G401 (cell line): ENCODE measurements at places on chromosomes 7 and 10. TPM values are rescaled to one million over a fixed set of nuclear protein-coding genes. Genes with fewer than 3 reads are reported as not detected.

Gene TMEM273
- total RNA-seq, result not detected in 2 replicates

Gene ASIC3
- not detected in 2 replicates for total RNA-seq

Gene RNF32
- 2.2 and 2.3 TPM in 2 replicates for total RNA-seq

Gene SCRN1
- 77.4 and 101 TPM in 2 replicates for total RNA-seq

Gene COL13A1
- 0.17 TPM in 1 of 2 replicates, not detected in the other for total RNA-seq

Gene SPDYE11
- total RNA-seq, result not detected in 2 replicates

Gene MDFIC
- total RNA-seq, result 0.06 TPM in 1 of 2 replicates, not detected in the other

Gene NEURL1
- 0.68 and 0.95 TPM in 2 replicates for total RNA-seq

Gene AUTS2
- total RNA-seq, result 0.06 and 4.4 TPM in 2 replicates

DNA sequence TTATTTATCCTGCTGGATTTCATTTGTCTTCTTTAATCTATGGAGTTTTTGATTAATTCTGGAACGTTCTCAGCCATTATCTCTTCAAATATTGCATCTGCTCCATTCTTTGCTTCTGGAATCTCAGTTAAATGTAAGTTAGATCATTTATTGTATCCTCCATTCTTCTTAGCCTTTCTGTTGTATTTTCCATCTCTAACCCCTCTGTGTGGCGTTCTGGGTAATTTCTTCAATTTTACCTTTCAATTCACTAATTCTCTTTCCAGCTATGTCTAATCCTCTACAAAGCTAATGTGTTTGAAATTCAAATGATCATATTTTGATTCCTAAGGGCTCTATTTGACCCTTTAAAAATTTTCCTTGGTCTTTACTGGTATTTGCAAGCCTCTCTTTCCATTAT is 92.4 kb downstream of the CDH23 start:
- no peak for DNase-seq

DNA sequence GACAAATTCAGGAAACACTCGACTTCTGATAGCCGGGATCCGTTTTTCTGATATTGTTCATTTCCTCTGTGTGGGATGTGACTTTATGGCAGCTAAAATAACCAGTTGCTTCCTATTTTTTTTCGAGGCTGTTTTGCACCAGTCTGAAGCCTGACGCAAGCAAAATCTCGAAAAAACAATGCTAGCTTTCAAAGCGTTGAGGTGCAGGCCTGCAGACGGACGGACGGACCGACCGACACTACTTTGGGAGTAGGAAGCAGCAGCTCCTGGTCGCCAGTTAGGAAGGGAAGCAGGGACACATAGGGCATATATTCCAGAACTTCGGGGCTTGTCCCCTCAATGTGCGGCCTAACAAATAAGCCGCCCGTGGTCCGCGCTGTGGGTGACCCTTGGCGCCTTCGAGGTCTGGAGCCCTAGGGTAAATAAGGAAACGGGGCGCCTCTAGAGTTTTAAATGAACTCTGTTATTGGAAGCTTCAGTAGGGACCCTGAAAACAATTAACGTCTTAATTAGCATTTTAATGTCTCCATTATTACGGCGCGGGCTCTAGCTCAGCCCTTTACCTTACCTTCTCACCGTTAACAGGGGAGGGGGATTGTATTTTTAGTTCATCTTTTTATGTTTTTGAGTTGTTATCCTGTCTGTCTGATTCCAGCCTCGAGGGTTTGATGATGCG is 1.3 kb downstream of the HHEX start:
- no peak for DNase-seq

DNA sequence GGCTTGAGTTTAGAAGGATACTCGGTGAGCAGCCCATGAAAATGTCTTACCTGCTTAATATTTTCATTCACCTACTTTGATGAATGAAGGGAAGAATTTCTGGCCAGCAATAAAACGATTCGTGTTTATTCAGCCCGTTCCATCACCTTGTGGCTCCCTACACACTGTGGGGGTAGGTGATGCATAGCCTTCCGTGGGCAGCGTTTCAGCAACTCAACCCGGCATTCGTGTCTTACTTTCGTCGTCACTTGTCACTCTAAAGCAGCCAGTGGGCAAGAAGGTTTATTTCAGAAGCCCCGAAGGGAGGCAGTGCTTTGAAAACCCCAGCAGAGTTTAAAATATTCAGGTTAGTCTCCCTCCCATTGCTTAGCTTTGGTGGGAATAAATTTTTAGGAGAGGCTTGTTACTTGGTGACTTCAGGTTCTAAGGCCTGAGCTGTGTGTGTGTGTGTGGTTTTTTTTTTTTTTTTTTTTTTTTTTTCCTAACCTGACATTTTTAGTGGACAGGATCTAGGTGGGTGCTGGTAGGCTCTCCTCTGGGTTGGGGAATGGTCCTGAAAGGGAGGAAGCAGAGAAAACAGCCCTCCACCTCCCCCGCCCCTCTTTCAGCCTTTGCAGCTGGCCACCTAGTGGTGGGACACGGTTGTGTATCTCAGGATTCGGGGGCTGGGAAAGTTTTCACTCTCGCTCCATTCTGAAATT is 1.8 kb downstream of the GRK5 start:
- DNase-seq, result peak; percentile 70

- peak; percentile 69 for DNase-seq
Measured at GRCh38 chr7:100088621-100089457, at the start of gene COPS6. TSS of gene COPS6 (plus strand) at chr7:100088969. CDS start at chr7:100088991, 22 bp downstream.

GRCh38 chr7:25399000-25399750 is 170.9 kb upstream of the NPVF start:
- DNase-seq, result no peak

GRCh38 chr10:101814466-101815071 is 3.7 kb downstream of the OGA start:
- no peak for DNase-seq

DNA sequence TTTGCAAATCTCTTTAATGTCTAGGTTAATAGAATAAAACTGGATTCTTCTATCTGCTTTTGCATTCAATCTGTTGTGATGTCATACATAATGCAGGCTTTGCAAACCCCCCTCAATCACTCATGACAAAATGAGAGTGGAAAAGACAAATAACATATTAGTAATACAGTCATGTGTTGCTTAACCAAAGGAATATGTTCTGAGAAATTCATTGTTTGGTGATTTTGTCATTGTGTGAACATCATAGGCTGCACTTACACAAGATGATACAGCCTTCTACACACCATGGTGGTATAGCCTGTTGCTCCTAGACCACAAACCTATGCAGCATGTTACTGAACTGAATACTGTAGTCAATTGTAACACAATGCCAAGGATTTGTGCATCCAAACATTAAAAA is 87.3 kb upstream of the SEC61G start:
- DNase-seq, result no peak

GRCh38 chr7:28790467-28790866 is 167.7 kb downstream of the TRIL start:
- DNase-seq, result no peak

DNA sequence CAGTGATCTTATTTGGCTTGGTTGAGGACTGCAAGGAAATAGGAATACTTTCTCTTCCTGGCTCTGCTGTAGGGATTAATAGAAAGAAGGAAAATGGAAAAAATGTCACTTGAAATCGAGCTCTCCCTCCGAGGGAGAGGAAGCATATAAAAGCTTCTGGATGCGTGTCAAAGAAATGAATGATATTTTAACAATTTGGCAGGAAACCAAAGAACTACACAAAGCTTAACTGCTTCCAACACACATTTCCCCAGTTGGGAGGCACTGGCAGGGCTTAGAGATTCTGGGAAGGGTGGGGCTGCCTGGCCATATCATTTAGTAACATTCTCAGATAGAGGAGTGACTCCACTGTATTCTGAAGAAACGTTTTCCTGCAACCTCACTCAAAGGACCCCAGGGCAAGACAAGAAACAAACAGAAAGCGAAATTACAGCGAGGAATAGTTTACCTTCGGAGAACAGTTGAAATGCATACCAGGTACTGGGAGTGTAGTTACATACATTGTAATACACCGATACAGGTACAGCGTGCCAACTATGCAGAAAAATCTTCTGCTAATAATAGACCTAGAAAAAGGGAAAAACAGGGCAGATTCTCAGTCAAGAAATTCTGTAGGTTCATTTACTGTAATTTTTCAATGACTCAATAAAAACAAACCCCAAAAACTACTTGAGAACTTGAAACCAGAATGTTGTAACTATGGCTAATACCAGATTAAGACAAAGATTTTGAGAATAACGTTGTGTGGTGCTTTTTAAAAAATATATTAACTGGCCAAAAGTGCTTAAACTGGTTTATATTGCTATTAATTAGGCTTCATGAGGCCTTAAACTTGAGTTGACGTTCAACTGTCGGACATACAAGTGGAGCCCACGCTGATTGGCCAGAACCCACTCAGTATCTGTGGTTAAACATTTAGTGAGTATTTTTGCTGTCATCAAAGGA is 75.7 kb upstream of the ASAH2 start:
- peak; percentile 18 for DNase-seq

DNA sequence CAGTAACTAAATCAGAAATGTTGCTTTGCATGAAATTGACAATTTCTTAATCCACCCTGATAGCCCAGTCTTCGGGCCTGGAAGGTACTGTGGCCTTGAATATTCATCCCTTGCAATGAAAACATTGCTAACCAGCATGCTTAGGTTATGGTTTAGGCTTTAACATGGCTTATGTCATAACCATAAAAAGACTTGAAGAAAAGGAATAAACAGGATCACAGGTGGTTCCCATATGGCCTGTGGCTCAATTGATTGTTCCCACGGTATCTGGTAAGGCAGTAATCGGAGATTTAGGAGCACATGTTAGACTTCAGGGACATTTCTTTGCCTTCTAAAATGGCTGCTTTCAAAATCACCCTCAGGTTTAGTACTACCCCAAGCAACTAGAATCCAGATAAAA is 139.5 kb downstream of the ST7 start:
- no peak for DNase-seq

DNA sequence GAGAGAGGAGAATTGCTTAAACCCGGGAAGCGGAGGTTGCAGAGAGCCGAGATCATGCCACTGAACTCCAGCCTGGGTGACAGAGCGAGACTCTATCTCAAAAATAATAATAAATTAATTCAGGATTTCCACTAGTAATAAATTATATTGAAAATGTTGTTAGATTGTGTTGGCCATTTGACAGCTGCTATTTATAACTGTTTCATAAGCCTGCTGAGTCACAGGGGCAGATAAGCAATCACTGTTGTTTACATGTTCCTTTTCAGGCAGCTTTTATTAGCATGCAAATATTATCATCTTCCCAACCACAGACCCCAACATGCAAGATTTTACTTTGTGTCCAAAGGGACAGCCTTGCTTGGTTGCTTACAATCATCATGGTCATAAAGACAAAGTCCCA is 49.5 kb upstream of the ZNF138 start:
- DNase-seq, result no peak

GRCh38 chr10:76902949-76903348 is 734.7 kb downstream of the KCNMA1 start:
- no peak for DNase-seq

GRCh38 chr10:2993636-2994035 is 73.7 kb upstream of the PFKP start:
- no peak for DNase-seq

- no peak for DNase-seq
Measured at GRCh38 chr10:5046410-5046809, 42.8 kb upstream of the AKR1C2 start.
